Bronchial epithelial cell (primary cell): ENCODE measurements at places on chromosomes 4 and X.

DNA sequence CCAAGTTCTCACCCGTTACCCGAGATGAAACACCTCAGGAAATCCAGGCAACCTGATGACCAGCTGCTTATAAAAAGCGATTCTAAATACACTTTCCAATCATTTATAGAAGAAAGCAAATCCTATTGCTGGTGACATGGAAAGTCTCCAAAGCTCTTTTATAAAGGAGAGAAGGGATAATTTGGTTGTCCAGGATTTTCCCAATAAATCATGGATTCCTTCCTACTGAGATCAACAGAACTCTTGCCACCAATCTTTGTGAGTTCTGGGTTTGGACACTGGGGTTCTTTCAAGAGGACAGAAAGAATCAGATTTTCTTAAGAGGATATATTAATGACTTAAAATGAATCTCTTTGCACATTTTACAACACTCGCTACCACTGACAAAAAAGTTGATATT, 24.7 kb upstream of the SOD3 start:
- no peak for DNase-seq

- no peak for DNase-seq
These were observed 47.2 kb upstream of the RBPJ start for GRCh38 chr4:26273616-26273980.

DNA sequence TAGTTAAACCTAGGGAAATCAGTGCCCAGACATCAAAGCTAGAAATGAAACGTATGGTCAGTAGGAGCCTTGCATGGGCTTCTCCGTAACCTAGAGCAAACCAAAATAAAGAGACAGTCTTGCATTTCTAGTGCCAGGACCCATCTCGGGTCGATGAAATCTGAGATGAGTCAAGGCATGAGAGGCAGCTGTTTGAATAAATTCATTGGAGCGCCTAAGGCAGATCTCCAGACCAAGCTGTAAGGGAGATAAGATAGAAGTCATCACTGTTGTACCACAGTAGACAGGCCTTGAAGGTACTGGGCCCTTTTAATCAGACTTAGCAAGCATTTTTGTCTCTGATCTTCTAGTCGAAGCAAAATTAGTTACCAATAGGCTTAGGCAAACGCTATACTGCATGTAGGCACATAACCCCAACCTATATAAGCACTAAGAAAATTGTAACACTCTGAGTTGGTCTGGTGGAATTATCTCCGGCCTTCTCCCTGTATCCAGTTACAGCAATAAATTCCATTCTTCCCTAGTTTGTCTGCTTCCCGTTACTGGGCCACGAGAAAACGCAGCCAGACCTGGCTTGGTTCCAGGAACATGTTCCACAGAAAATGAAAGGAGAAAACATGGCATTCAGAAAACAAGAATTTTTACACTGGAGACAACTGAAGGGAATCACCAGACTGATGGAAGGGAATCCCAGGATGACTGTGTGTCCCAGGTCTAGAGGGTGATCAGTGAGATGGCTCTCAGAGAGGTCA, 21.1 kb upstream of the PAPSS1 start:
- DNase-seq, result no peak

DNA sequence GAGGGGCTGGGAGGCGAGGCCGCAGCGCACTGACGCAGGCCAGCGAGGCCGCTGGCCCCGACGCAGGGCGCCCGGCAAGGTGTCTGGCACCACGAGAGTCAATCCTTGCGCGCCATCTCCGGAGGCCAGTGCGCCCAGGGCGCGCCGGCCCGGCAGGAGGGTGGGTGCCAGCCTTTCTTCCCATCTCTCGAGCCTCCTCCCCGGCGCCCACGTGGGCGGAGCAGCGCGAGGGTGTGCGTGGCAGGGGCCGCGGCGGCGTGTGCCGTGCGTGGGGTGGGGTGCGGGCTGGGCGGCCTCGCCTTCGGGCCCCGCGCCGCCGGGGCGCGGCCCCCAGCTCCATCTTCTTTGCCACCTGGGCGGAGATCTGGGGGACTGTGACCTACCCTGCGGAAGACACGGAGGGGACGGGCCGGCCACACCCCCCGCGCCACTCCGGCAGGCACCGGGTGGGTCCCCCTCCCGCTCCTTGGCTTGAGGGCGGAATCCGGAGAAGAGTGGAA, 877 bp downstream of the JAKMIP1 start:
- no peak for DNase-seq

- DNase-seq, result no peak
These were observed 69.2 kb upstream of the FAT1 start for GRCh38 chr4:186792728-186793366.

GRCh38 chr4:139814323-139815015, 148.8 kb downstream of the MGST2 start:
- DNase-seq, result peak; percentile 68

GRCh38 chr4:159515314-159516025, 412.6 kb downstream of the RAPGEF2 start:
- no peak for DNase-seq

GRCh38 chr4:150244600-150244999, 166.4 kb downstream of the DCLK2 start:
- peak; percentile 24 for DNase-seq

DNA sequence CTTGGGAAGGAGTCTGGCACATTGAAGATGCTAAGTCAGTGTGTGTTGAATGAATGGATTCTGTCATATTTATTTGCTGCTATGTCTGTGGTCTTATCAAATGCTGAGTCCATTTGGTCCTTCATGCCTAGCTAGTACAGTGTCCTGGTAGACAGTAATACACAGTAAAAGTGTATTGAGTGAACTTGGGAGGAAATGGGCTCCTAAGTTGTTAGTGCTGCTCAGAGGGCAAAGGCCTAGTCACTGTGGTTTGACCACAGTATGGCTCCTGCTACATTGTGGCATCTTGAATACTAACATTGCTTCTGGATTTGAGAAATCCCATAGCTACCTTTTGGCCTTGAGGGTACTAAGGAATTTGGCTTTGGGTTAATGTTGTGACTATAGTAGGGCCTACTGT, 33.9 kb downstream of the MTM1 start:
- DNase-seq, result no peak

GRCh38 chr4:7711307-7711963, 228.2 kb downstream of the AFAP1 start:
- DNase-seq, result no peak

DNA sequence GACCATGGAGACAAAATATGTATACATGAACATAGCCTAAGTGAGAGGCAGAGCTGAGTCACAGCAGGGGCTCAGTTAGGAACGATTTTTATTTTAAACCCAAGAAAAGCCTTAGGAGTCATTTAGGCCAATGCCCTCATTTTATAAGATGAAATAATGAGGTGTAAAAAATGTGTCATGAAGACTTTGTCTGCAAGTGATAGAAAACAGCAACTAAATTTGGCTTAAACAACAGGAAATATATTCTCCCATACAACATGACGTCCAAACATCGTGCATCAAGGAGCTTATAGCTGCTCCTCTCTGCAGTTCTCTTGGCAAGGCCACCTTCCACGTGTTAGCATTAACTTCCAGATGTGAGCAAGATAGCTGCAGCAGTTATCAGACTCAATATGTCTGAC, 16.8 kb downstream of the SCFD2 start:
- no peak for DNase-seq

GRCh38 chr4:8603931-8604330, 11.4 kb downstream of the CPZ start:
- DNase-seq, result no peak

DNA sequence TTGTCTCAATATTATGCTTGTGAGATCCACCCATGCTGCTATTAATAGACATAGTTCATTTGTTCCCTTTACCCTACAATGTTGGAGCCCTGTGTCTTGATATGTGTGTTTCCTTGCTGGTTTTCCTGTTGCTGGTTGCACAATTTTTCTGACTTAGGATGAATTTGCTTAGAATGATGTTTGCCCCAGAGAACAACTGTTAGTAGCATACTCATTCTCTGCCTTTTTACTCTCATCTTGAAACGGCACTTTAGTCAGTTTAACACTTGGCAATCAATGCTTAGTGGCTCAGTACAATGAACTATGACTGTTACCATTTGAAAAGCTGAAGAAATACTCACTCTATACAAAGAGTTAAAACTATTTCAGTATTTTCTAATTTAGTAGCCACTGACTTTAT, 158.8 kb upstream of the NDST4 start:
- no peak for DNase-seq

DNA sequence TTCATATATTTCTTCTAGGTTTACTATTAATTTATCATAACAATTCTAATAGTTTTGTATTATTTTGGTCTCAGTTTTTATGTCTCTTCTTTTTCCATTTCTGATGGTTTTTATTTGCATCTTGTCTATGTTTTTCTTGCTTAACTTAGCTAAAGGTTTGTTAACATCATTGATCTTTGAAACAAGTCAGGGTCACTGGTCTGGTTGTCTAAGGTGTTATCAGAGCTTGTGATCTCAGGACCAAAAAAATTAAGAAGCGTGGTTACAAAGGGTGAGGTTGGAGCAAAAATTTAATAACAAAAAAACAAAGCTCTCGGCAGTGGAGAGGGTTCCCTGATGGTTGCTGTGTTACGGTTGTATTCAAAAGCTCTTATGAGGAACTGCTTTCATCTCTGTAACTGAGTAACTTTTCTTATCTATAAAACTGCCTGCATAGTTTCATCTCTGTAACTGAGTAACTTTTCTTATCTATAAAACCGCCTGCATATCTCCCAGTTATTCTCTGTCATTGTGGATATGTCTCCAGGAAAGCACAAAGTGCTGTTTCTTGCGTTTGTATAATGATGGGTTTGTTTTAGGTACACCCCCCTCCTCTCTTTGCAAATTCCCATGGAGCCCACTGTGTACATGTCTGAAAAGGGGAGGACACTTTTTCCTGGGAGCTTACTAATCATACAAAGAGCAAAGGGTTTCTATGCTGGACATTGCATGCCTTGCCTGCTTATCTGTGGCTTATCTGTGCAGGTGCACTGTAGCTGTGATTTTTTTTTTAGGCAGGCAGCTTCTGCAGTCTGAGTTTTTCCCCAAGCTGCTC, 62.4 kb upstream of the UGT2B15 start:
- DNase-seq, result no peak

GRCh38 chrX:90883479-90883878, 551.2 kb upstream of the PABPC5 start:
- no peak for DNase-seq

DNA sequence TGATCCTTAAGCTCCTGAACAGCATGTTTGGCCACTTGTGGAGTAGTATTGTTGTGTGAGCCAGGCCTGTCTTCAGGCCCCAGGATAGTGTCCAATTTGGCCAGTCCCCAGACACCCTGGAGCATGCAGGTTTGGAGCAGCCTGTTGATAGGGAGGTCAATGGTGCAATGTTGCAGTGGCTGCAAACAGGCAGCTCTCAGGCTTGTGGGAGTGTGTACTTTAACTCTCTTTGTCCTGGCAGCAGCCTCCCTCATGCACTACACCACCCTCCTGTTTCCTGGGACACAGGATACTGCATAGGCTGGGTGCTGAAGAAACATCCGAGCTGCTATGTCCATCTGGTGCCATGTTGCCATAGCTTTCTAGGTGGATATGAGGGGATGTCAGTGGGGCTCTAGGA, 24.0 kb downstream of the TECRL start:
- DNase-seq, result no peak

DNA sequence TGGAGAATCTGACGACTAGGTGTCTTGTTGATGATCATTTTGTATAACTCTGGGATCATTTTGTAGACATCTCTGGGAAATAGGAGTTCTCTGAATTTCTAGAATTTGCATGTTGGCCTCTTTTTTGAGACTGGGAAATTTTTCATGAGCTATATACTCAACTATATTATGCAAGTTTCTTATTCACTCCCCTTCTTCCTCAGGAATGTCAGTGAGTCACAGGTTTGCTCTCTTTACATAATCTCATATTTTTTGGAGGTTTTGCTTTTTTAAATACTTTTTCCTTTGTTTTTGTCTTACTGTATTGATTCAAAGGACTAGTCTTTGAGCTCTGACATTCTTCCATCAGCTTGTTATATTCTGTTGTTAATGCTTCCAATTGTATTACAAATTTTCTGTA, 1324.2 kb downstream of the TECRL start:
- DNase-seq, result peak; percentile 11

DNA sequence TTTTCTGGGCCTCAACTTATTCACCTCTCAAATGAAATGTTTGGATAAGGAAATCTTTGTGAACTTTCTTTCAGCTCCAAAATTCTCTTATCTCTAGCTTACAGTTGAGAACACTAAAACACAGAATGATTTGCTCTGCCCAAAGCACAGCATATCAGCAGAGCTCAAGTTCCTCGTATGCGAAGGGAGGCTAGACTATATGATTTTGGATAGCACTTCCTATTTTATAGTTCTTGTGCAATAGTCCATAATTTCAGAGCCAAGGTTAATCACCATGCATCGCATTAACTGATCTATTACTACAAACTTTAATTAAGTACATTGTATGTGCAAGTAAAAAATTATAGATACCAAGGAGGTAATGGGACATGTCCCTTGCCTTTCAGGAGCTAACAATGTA, 27.0 kb upstream of the KLHL13 start:
- DNase-seq, result no peak

DNA sequence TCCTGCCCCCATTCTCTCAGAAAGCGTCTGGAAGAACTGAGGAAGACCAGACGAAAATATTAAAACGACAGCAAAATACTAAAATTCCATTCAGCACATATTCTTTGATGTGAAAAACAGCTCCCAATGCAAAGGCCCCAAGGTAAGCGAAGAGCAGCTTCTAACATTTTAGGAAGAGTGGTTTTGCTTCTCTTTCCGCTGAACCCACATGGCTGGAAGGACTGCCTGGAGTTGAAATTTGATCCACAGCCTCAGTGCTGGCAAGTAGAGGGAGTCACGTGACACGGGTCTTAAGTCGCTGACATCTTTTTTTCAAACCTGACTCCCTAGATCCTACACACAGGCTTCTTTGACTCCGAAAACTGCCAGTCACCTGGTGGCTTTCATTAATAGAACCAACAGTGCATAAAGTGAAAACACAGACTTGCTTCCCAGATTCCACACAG, at the start of gene FAM13A:
Gene FAM13A, minus strand, starts transcription at position 233 of the 446 bp plus-strand sequence. Its CDS starts 221 bp downstream, at position 12.
- peak; percentile 95 for DNase-seq

DNA sequence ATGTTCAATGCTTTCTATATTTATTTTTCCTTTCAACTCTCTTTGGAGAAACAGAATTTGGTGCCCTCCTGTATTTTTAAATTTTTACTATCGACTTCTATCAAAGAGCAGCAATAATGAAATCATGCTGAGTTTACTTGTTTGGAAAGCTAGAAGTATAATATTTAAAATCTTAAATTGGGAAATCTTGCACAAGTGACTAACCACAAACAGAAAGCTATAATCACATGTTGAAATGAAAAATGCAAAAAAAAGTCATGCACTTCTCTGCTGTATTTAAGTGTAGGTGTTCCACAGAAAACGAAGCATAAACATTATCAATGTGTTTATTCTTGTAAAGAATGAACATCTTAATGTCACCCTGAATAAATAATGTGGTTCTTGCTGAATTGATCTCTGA, 306.1 kb downstream of the PCDH18 start:
- DNase-seq, result no peak

- peak; percentile 100 for DNase-seq
These were observed 18.7 kb upstream of the CXCL13 start for GRCh38 chr4:77586951-77587383.

DNA sequence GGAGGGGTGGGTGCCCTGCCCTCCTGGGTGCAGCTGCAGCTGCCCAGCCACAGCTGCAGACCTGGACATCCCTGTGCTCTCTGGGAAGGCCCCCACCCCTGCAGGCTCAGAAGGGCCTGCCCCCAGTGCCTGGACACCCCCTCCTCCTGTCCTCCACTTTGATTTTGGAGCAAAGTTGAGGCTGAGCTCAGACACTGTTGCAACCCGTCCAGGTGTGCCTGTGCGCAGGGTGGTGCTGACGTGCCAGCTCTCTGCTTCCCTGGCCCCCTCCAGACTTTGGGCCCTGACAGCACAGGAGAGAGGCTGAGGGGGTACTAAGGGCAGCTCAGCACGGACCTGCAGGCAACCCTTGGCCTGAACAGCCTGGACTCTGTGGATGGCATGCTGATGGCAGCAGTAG, 750.3 kb downstream of the ARAP2 start:
- no peak for DNase-seq
